Stimulated activated memory B cell treated with anti-CD40 and anti-IgM and Interleukin-4, amounts not matched to agents 10 μg/mL and 1 μg/mL and 100 μg/mL, for 72 hours (primary cell): ENCODE measurements at places on chromosomes 12 and 14.

DNA sequence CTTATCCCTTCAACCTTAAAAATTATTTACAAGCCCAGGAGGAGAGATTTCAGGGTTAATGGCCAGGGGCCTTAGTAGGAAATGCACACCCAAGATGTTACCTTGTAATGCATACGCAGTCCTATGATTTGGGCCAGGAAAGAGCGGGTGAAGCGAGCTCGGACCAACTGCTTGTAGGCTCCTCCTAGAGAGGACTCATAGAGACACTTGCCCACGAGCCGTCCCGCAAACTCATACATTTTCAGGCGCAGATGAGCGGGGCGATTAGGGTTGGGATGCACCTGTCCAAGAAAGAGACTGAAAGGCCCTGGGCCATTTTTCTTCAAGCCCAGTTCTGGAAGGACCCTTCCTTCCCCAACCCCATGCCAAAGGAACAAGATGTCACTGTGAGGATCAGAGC lies 43.0 kb downstream of the AREL1 start:
- H3K36me3 ChIP-seq, result peaks cover 78% of the 10 kb centered on the region
- no peak for ATAC-seq
- H3K27ac ChIP-seq, result no peak overlapping the region
- H3K27me3 ChIP-seq, result no peaks in the 10 kb centered on the region

DNA sequence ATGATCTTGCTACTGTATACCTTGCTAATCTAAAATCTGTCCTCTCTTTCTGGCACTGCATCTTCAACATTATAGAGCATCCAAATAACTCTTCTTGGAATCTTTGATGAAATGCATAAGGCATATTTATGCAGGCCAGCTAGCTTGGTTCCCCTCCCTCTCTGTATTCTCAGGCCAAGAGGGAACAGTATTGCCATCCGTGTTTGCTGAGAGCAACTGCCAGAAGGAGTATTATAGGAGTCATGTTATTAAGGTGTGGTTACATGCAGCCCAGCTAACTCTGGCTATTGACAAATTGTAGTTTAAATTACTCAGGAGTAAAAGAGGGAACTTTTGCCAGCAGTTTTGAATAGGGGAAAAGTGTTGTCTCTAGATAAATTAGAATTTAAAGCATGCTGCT lies 309.3 kb upstream of the E2F7 start:
- H3K4me3 ChIP-seq, result no peak overlapping the region
- ATAC-seq, result no peak
- H3K27me3 ChIP-seq, result no peaks in the 10 kb centered on the region
- H3K4me1 ChIP-seq, result no peaks in the 10 kb centered on the region

GRCh38 chr14:106129274-106129673 lies 602.9 kb downstream of the TMEM121 start:
- no peak overlapping the region for H3K27ac ChIP-seq
- ATAC-seq, result no peak
- peaks cover 11% of the 10 kb centered on the region for H3K4me1 ChIP-seq
- no peaks in the 10 kb centered on the region for H3K27me3 ChIP-seq
- H3K36me3 ChIP-seq, result no peaks in the 10 kb centered on the region
- no peak overlapping the region for H3K4me3 ChIP-seq

GRCh38 chr12:25263594-25263993 lies 12.9 kb upstream of the KRAS start:
- H3K4me3 ChIP-seq, result no peak overlapping the region
- H3K36me3 ChIP-seq, result peaks cover 8% of the 10 kb centered on the region
- no peaks in the 10 kb centered on the region for H3K27me3 ChIP-seq
- peak; percentile 34 for ATAC-seq
- H3K27ac ChIP-seq, result peak overlapping the region; percentile 14

GRCh38 chr12:95548539-95549391 lies 2.5 kb downstream of the USP44 start:
- H3K4me1 ChIP-seq, result peaks cover 35% of the 10 kb centered on the region
- no peaks in the 10 kb centered on the region for H3K36me3 ChIP-seq
- H3K4me3 ChIP-seq, result peak overlapping the region; percentile 84
- H3K27me3 ChIP-seq, result no peaks in the 10 kb centered on the region
- H3K27ac ChIP-seq, result peak overlapping the region; percentile 81

GRCh38 chr12:49043856-49044258 lies 16.7 kb downstream of the KMT2D start:
- H3K27ac ChIP-seq, result no peak overlapping the region
- peaks cover 2% of the 10 kb centered on the region for H3K4me1 ChIP-seq
- H3K4me3 ChIP-seq, result no peak overlapping the region
- ATAC-seq, result peak; percentile 68

DNA sequence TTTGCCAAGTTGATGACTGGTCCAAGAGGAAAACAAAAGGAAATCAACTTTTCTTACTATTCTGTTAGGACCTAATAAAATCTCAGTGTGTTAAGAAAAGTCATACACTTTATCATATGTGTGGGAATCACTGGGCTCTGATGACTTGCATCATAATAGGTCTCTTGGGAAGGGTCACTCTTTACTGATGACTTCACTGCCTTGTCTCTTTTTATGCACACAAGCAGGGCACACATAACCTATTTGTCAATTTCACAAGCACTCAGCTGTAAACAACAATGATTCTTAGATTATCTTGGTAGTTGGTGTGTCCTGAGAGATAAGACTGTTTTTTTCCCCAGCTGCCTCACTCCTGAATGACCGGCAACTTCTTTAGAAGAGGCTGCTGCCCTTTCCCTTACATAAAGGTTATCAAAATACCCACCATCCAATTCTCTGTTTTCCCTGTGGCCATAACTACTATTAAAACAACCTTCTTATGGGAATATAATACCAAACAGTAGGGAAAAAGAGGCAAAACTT lies 50.9 kb upstream of the INSM2 start:
- no peak overlapping the region for H3K27ac ChIP-seq
- ATAC-seq, result no peak
- H3K4me3 ChIP-seq, result no peak overlapping the region
- no peaks in the 10 kb centered on the region for H3K4me1 ChIP-seq
- peaks cover 10% of the 10 kb centered on the region for H3K27me3 ChIP-seq
- no peaks in the 10 kb centered on the region for H3K36me3 ChIP-seq

- H3K4me3 ChIP-seq, result no peak overlapping the region
- peaks cover 56% of the 10 kb centered on the region for H3K27me3 ChIP-seq
- H3K27ac ChIP-seq, result no peak overlapping the region
- H3K4me1 ChIP-seq, result peaks cover 19% of the 10 kb centered on the region
Observed at GRCh38 chr12:124744273-124744640, 119.4 kb downstream of the SCARB1 start.

DNA sequence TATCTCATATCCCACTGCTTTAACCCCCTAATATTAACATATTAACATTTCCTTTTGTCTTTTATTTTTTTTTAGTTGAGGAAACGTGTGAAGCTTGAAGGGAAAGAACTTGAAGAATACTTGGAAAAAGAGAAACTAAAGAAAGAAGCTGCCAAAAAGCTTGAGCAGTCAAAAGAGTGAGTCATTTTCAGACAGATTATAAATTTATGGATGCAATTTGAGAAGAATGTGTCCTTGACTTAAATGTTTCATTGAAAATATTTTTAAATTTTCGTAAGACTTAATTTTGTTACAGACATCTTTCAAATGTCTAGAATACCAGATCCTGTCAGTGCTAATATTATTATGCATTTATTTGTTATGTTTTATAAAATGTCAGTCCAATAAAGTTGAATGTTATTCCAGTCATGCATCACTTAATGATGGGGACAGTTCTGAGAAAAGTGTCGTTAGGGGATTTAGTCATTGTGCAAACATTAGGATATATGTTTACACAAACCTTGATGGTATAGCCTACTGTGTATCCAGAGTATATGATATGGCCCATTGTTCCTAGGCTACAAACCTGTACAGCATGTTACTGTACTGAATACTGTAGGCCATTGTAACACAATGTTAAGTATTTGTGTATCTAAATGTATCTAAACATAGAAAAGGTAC lies 32.6 kb downstream of the CPSF2 start:
- no peak for ATAC-seq
- peaks cover 6% of the 10 kb centered on the region for H3K4me1 ChIP-seq
- H3K27me3 ChIP-seq, result no peaks in the 10 kb centered on the region
- H3K4me3 ChIP-seq, result no peak overlapping the region
- H3K36me3 ChIP-seq, result peaks cover 51% of the 10 kb centered on the region

DNA sequence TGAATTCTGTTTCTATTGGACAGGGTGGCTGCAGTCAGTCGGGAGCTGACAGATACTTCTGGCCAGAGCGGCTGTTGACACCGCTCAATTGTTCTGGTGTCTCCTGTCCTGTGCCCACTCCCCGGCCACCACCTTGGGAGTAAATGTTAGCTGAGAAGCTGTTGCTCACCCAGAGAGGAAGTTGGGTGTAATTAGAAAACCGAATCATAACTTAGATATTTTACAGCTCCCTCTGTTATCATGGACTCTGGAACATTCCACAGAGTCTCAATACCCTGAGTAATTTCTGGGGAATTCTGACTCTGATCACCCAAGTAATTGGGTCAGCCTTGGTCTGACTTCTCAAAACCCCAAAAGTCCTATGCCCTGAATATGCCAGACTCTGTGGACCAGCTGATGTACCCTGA lies 58.3 kb upstream of the RFLNA start:
- H3K4me1 ChIP-seq, result no peaks in the 10 kb centered on the region
- no peak overlapping the region for H3K4me3 ChIP-seq
- no peak for ATAC-seq
- H3K36me3 ChIP-seq, result peaks cover 6% of the 10 kb centered on the region
- H3K27me3 ChIP-seq, result peaks cover 24% of the 10 kb centered on the region

DNA sequence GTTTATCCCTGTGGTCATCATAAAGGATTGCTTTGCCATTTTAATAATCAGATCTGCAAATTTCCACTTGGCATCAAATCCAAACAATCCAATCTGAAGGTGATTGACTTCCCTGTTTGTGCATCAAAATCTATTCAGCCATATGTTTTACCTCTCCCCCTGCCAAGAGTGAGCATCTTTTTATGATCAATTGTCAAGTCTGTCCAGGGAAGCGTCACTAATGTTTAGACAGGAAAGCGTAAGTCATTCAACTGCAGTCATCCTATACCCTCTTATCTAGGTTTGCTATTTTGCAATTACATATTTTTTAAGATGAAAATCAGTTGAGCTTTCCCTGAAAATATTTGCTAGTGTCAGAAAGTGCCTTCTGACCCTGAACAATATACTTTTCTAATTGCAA lies 1224.1 kb upstream of the SEL1L start:
- no peaks in the 10 kb centered on the region for H3K36me3 ChIP-seq
- ATAC-seq, result no peak
- H3K4me3 ChIP-seq, result no peak overlapping the region
- H3K27me3 ChIP-seq, result no peaks in the 10 kb centered on the region
- H3K4me1 ChIP-seq, result no peaks in the 10 kb centered on the region
- no peak overlapping the region for H3K27ac ChIP-seq

- H3K36me3 ChIP-seq, result peaks cover 61% of the 10 kb centered on the region
- H3K27me3 ChIP-seq, result no peaks in the 10 kb centered on the region
- no peak overlapping the region for H3K27ac ChIP-seq
- no peak for ATAC-seq
- no peak overlapping the region for H3K4me3 ChIP-seq
- no peaks in the 10 kb centered on the region for H3K4me1 ChIP-seq
Observed at GRCh38 chr12:106861984-106862916, 87.8 kb downstream of the RIC8B start.

GRCh38 chr14:30706704-30707103 lies 84.6 kb downstream of the SCFD1 start:
- H3K36me3 ChIP-seq, result peaks cover 29% of the 10 kb centered on the region
- no peak for ATAC-seq
- H3K4me1 ChIP-seq, result peaks cover under 1% of the 10 kb centered on the region
- H3K27me3 ChIP-seq, result no peaks in the 10 kb centered on the region
- no peak overlapping the region for H3K27ac ChIP-seq
- no peak overlapping the region for H3K4me3 ChIP-seq

DNA sequence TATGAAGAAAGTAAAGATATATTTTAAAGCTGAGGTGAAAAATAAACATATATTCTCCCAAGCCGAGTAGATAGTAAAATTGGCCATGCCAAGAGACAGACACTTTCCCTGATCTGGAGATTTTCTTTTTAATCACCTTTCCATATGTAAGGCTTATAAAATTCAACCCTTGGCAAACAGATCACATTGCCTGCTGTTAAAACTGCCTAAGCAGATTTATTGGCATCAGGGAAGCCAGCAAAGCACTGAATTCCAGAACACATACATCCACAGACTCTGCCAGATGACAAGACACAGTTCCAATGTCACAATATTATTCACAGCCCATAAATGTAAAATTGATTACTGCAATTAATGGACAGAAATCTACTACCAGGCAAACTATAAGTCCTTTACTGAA lies 78.2 kb upstream of the GARIN2 start:
- ATAC-seq, result no peak
- H3K4me1 ChIP-seq, result no peaks in the 10 kb centered on the region
- no peak overlapping the region for H3K27ac ChIP-seq

DNA sequence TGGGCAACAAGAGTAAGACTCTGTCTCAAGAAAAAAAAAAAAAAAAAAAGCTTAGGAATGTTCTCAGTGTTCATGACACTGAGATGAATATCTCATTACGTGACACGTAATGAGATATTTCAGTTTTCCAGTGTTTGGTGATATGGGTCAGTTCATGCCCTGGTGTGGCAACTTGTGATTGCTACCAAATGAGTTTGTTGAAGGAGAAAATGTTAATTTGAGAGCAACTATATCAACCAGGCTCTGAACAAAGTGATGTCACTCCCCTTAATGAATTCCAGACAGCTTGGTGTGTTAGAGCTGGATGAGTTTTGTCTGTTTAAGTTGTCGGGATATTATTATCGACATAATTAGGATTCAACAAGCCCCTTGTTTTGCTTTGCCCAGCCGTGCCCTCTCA lies 211.7 kb downstream of the DPF3 start:
- H3K27ac ChIP-seq, result no peak overlapping the region
- H3K4me1 ChIP-seq, result peaks cover 11% of the 10 kb centered on the region
- H3K36me3 ChIP-seq, result peaks cover 41% of the 10 kb centered on the region
- ATAC-seq, result no peak
- no peaks in the 10 kb centered on the region for H3K27me3 ChIP-seq
- no peak overlapping the region for H3K4me3 ChIP-seq

DNA sequence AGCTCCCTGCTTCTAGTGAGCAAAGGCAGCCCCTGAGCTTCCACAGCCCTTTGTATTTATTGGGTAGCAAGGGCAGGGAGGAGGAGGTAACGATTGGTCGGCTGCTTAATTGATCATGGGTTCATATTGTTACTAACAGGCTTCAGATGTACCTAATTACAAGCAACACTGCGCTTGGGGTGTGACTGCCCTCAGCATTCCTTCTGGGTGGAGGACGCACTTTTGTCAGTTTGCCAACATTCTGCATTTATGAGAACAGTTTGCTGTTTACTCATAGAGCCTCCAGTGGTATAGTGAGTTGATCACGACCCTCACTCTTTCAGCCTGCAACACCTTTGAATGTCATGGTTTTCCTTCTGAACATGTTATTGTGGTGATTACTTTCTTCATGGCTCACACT lies 9.6 kb downstream of the TSHR start:
- peaks cover 9% of the 10 kb centered on the region for H3K4me1 ChIP-seq
- H3K36me3 ChIP-seq, result no peaks in the 10 kb centered on the region
- H3K4me3 ChIP-seq, result no peak overlapping the region
- no peaks in the 10 kb centered on the region for H3K27me3 ChIP-seq

DNA sequence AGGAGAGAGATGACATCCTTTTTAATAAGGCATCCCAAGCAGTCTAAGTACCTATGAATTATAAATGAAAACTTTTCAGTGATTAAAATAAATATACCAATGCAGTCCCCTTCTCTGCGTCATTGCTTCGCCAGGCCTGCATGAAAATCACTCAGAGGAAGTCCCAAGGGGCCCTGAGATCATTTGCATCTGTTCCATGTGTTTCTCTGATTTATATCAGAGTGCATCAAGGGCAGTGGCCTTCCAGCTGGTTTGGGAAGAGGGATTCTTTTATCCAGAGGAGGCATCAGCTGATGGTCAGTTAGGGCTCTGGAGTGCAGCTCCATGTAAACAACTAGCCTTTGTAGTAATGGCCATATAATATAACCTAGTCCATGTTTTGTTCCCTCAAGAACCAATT lies 210.1 kb downstream of the RGS6 start:
- no peak overlapping the region for H3K27ac ChIP-seq
- no peak for ATAC-seq
- no peaks in the 10 kb centered on the region for H3K36me3 ChIP-seq
- H3K27me3 ChIP-seq, result peaks cover 30% of the 10 kb centered on the region
- H3K4me3 ChIP-seq, result no peak overlapping the region
